T-helper 17 cell (primary cell): ENCODE measurements at places on chromosomes 2 and 18. TPM values are rescaled to one million over a fixed set of nuclear protein-coding genes. Genes with fewer than 3 reads are reported as not detected.

DNA sequence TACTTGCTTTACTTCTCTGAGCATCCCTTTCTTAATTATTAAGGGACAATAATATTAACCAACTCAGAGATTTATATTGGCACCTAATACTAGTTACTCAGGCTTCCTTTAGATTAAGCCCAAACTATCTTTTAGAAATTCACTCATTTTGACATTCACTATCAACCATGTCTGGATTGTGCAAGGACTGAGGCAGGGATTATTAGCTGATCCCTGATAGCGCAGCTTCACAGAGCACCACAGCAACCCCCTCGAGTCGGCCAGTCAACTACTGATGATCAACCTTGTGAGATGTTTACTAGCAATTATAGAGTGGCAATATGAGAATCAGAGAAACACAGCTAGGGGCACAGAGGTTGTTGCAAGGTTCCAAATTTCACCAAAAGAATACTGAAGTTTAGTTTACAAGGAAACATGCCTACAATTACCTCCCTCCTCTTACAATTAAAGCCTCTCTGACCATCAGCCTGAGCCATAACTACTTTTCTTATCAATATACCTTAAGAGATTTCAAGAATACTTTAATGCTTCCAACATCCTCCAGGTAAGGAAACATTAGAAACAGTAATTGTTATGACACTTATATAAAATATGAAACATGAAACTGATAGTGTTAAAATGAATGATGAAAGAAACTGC, 191.6 kb downstream of the TCF4 start:
- DNase-seq, result no peak

DNA sequence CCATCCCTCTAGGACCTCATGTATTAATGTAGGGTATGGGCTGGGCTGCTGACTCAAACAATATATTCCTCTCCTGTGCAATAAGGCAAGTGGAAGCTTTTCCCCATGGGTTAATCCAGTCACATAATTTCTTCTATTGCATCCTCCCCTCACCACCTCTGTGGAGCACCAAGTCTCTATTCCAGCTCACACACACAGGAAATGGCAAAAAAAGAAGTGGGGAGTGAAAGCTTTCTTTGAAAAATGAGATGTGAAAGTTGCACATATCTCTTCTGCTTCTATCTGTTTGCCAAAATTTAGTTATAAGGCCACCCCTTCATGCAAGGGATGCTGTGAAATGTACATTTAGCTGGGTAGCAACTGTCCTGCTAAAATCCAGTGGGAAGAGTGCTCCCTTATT, 121.3 kb downstream of the CDC42EP3 start:
- no peak for DNase-seq

GRCh38 chr2:30105556-30105955, 41.3 kb upstream of the YPEL5 start:
- DNase-seq, result no peak

GRCh38 chr2:152974146-152974545, 255.7 kb downstream of the ARL6IP6 start:
- DNase-seq, result no peak

- DNase-seq, result no peak
Measured at GRCh38 chr2:23106242-23106785, 278.7 kb upstream of the KLHL29 start.

Gene HOXD1
- total RNA-seq, result not detected

DNA sequence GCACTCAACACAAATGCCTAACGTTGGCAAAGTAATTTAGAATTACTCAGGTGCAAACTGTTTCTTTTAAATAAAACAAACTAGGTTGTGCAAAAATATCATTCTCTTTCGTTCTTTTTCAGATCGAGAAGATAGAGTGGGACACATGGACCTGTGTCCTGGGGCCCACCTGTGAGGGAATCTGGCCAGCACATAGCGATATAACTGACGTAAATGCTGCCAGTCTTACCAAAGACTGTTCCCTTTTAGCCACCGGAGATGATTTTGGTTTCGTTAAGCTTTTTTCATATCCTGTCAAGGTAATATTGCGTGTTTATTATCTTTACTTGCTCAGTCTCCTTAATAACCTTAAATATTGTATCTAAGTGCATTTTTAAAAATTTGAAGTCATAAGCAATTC, 133.6 kb downstream of the RTN4 start:
- DNase-seq, result no peak

Gene ATP6V1B1
- not detected for total RNA-seq

Gene RUFY4
- not detected for total RNA-seq

GRCh38 chr18:8380926-8381325, 228.3 kb upstream of the RAB12 start:
- DNase-seq, result no peak

GRCh38 chr2:233915128-233915527, 2.0 kb upstream of the TRPM8 start:
- DNase-seq, result no peak

GRCh38 chr2:226601881-226602662, 197.5 kb downstream of the IRS1 start:
- no peak for DNase-seq

Gene TMEM18
- total RNA-seq, result 34.3 TPM

Gene ACVR1C
- total RNA-seq, result 3.3 TPM

Gene ACMSD
- total RNA-seq, result not detected

Gene COL3A1
- 0.12 TPM for total RNA-seq

- DNase-seq, result no peak
Measured at GRCh38 chr2:149767516-149767974, 180.0 kb upstream of the MMADHC start.

DNA sequence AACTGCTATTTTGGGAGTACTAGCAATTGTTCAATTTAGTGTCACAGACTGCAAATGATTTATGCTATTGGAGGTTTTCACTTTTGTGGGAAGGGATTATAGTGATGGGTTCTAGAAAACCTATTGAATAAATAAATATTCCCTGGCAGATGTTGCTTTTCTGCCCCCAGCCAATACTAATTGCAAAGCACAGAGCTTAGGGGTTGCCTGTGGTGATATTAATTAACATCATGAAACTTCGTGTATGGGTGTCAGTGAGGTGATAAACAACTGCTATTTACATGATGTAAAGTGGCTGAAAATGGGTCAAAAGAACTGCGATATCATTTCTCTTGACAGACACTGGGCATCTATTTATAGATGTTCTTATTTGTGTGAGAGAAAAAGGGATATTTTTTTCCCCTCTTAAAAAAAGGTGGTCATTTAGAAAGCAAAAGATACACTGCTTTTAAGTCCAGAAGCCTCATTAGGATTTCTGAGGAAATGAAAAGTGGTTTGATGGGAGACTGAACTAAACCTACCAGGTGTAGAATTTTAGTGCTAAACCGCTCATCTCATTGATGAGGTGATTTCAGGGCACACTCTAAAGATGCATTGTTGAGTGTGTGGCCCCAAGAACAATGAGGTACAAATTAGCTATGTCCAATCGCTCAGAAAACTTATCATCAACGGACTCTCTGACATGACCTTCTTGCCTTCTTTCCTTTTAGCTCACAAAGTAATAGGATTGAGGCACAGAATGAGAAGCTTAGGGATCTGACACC, 116.7 kb upstream of the CHST9 start:
- DNase-seq, result no peak

- DNase-seq, result no peak
Measured at GRCh38 chr2:69789772-69790600, 39.5 kb upstream of the GMCL1 start.

DNA sequence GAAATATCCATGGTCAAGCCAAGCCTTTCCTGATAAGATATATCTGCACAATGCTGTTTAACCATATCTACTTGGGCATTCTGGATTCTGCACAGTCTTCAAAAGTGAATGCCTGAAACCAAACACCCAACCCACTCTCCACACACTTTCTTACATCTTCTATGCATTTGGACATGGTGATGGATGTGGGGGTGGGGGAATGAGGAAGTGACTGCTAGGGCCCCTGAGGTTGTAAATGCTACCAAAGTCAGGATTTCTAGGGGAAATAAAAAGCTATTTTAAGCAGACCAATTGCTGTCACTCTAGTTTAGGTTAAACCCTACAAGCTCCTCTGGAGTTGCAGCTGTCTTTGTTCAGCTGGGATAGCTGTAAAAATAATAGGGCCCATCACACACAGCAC, 26.7 kb upstream of the TGFA start:
- no peak for DNase-seq

Gene UGT1A4
- total RNA-seq, result not detected

Gene CXCR4
- 1,189 TPM for total RNA-seq

DNA sequence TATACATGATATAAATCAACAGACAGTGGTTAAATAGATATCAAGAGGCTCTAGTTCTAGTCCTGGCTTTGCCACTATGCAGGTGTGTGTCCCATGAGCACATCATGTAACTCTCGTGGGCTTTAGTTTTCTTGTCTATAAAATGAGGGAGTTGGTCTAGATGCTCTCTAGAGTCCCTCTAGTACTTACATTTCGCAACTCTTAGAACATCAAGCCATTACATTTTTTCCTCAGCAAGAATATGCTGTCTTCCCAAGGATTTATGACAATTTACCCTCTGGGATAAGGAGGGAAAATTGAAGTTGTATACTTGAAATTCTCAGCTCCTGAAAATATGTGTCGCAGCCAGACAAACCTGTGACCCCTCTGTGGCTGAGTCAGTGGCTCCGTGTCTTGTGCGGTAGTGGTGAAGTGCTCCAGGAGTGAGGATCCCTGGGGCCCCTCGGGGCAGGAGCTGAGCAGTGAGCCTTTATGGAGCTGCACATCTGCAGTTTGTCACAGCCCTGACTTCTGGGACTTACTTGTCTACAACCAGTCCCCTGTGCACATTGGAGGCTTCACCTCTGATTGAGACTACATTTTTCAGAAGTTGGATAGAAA, 6.8 kb downstream of the PKP4 start:
- no peak for DNase-seq

Gene TXNDC2
- not detected for total RNA-seq

DNA sequence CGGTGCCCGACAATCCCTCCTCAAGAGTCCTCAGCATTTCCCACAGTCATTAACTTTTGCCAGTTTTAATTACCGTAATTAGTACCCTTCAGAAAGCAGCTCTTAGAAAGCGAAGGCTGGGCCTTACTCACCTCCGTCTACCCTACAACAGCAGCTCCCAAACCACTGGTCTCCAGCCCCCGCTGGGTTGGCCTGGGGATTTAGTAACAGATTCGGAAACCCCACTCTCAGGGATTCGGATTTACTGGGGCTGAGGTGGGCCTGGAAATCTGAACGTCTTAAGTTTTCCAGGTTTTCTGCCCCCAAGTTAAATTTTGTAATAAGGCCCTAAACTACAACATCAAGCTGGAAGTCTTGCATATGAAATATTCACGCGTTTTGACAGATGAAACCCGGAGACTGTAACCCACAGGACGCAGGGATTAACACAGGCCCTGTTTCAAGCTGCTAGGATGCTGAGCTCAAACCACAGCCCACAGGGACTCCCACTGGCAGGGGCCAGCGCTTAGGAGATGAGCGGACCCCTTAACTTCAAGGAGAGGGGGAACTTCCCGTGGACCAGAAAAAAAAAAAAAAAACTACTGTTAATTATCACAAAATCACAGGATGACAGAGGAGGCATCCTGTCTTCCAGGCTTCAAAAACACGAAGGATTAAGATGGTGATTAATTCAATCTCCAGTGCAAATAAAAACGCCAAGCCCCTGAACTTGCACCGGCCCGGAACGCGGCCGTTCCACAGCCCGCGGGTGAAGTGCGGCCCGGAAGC, 985 bp downstream of the ILKAP start:
- DNase-seq, result no peak

DNA sequence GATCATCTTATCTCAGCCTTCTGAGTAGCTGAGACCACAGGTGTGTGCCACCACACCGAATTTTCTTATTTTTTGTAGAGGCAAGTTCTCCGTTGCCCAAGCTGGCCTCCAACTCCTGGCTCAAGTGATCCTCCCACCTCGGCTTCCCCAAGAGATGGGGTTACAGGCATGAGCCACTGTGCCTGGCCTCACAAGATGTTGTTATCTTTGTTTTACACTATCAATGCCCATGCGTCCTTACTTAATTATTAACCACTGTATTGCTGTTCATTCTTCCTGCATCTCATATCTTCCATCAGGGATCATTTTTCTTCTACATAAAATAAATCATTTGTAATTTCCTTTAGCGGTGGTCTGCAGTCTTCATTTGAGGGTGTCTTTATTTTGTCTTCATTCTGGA, 181.9 kb downstream of the TGIF1 start:
- DNase-seq, result no peak

DNA sequence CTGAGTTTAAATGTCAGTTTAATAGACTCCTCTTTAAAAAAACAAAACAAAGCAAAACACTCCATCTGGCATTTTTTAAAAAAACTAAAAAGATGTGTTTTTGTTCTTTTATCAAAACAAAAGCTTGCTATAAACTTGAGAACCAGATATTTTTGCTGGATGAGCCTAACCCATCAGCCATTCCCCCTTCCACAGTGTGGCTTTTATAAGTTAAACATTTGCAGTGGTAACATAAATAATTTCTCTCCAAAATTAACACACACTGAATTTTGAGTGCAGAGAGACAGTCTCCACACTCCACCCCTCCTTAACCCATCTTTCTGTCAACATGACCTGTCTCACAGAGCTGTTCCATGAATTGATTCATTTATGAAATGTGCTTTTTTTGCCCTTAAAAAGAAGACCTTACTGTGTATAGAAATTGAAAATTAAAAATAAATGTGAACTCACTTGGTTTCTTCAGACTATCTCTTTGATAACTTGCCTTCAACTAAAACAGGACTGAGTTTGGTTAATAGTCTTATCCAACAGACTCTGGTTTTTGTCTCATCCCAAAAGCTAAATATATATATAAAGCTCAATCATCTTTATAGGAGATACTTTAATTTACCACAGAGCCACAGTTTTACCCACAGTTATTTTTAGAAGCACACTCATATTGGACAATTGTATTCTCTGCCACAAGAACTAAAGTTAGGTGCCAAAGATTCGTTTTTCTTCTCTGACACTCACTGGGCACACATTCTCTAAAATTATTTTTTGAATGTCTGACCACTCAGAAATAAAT, 64.8 kb upstream of the STK39 start:
- no peak for DNase-seq

GRCh38 chr2:65880436-65880835, 448.0 kb upstream of the SPRED2 start:
- no peak for DNase-seq

Gene SERPINB13
- total RNA-seq, result not detected

DNA sequence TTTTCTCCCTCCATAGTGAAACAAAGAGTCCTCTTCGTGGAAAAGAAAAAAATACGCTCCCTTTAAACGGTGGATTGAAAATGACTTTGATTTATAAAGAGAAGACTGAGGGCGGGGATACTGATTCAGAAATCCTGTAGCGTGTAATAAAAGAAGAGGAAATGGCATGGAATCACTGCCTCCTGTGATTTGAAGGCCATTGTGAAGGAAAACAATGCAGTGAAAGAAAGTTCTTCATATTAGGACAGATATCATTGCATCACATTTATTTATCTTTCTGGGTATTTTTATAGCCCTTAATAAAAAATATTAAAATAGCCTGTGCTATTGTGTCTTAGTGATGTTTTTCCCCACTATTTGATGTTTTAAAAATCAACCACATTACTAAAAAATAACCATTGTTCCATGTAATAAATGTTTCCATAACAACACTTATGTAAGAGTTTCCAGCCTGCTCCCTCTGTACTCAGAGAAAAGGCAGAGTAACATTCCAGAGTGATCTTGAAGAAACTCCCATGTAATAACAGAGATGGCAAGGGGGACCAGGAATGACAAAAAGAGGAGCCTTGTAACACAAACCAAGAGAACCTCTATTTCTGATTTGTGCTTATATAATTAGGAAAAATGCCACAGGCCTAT, 8.0 kb downstream of the MRPL33 start:
- no peak for DNase-seq

GRCh38 chr2:9264301-9264700, 57.7 kb downstream of the ASAP2 start:
- DNase-seq, result no peak

GRCh38 chr2:9618410-9618809, 12.4 kb downstream of the YWHAQ start:
- DNase-seq, result no peak
